ENCODE measurements at places on chromosomes 2 and 18.

DNA sequence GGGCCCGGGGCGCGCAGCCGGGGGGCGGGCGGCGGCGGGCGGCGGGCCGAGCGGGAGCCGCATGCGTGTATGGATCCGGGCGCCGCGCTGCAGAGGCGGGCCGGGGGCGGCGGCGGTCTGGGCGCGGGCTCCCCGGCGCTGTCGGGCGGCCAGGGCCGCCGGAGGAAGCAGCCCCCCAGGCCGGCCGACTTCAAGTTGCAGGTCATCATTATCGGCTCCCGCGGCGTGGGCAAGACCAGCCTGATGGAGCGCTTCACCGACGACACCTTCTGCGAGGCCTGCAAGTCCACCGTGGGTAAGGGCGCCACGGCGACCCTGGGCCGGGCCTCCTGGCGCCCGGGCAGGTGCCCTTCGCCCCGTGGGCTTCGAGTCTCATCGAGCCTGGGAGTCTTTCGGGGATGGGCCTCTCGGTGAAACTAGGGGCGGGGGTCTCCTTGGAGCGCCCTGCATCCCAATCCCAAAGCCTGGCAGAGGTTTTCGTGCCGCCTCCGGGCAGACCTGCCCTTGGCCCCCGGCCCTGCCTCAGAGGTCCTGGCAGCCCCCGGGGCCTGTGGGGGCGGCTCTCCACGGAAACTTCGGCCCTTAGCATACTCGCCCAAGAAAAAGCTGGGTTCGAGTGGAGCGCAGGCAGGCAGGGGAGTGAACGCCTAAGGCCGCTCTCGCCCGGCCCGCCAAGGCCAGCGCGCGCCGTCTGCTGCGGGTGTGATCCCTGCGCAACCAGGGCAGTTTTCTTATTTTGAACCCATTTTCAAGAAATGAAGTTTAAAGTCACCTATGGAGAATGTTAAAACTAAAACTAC is 622 bp downstream of the RAB12 start:
- no peak for DNase-seq

DNA sequence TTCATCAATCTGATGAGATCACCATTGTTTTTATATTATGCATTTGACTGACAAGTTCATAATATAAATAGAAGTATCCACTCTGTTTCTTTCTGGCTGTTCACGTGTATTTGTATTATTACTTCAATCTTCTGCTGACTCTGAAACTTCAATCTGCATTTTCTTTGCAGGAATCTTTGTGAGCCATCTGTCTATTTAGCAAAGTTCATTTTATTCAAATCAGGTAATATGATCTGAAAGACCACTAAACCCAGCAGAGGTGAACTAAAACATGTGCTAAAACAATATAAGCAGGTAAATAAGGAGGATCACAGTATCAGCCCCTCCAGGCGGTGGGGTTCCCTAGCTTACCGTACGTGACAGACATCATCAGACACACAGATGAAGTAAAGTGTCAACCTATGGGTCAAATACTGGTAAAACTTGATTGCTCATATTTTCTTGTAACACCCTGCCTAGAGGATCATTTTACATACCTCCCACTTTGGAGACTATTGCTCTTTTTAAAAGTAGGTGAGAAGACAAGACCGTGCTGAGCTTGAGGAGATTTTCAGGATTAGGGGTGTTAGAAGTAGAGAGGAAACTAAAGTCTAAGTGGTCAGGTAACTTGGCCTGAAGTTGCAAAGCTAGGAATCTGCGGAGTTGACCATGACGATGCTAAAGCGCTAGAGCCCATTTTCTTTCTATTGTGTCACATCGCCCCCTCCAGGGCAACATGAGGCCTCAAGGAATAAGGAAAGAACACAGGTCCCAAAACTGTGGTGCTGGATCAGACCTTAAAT is 9.0 kb downstream of the DTNB start:
- DNase-seq = peak; percentile 59

- no peak for DNase-seq
Observed at GRCh38 chr2:160321006-160321405, 120.9 kb upstream of the ITGB6 start.

DNA sequence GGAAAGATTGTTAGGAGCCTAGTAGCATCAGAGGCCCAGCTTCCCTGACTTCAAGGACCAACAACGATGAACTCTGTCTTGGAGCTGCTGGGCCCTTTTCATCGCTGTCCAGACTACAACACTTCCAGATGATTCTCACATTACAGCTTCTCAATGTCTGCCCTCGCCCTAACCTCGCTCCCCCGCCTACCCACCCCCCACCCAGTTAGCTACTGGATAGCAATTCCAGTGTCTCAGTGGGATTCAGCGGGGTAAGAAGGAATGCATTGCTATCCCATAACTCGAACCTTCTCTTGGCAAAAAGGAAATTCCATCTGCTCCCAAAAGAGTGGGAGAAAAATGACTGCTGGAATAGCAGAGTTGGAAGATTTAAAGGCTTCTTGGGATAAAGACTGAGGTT is 65.0 kb downstream of the RPL37A start:
- DNase-seq = no peak

- no peak for DNase-seq
Observed at GRCh38 chr2:48753228-48753627, 2.3 kb downstream of the LHCGR start.

- DNase-seq = peak; percentile 11
Observed at GRCh38 chr2:203484266-203485112, 50.6 kb downstream of the RAPH1 start.

Measured in HuH-7 (cell line).